ENCODE measurements at places on chromosomes 4 and X.

DNA sequence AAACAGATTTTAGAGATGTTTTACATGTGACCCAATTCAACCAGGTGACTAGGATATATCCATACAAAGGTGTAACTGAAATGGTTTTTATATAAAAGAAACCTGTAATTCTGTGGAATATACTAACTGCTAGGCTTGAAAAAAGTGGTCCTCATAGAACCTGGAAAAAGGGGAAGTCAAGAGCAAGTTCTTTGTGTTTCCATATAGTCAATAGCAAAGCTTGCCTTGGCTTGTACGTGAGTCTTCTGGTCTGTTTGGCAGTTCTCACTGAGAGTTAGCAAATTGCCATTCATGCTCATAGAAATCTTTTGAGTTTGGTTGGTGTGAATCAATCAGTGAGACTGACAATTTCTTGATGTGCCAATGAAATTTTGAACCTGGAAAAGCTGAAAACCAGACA lies 79.4 kb upstream of the SMIM10 start:
- no peak for DNase-seq

GRCh38 chrX:129875669-129876068 lies 30.3 kb upstream of the UTP14A start:
- no peak for DNase-seq

DNA sequence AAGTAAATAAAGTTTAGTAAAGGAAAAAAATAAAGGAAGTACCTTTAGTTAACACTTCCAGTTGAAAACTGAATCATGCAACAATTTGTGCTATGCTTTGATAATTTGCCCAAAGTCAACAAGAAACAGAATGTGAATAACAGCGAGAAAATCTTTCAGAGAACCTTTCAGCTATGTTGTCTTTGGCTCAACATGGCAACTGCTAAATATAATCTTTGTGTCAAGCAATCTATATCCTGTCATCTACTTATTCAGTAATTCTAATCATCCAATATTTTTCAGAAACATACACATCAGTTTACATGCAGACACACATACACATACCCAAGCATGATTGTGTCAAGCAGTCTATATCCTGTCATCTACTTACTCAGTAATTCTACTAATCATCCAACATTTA lies 136.0 kb upstream of the PABPC4L start:
- no peak for DNase-seq

DNA sequence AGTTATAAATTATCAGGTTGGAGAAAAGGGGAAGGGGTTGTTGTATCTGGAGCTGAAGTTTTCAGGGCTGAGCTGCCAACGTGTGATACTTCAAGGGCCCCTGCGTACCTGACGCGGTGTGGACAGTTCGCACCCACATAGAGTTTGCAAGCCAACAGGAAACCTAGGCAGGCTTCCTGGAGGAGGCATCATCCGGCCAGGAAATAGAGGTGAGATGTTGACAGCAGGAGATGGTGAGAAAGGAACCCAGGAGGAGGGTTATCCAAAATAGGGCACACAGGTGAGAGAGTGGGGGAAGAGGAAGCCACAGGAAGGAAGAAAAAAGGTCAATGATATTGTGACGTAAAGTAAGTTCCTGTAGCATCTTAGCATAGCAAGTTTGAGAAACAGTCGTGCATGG lies 127.2 kb downstream of the DHRSX start:
- no peak for DNase-seq

DNA sequence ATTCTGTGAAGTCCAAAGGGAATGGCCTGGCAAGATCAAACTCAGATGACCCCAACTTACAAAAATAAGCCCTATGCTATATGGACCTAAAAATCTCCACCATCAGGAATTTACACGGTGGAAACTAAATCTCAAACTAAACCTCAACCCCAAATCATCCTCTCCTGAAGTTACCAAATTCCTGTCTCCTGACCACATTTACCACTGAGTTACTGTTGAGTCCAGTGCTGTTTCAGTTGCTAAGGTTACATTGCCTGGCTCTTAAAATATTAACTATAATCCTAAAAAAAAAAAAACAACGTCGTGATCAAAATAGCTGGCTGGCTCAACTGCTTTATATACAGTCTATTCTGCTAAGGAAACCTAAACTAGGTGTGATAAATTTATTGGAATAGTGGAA lies 315.2 kb upstream of the SLIT2 start:
- DNase-seq: no peak

GRCh38 chrX:145821291-145821897 lies 3.8 kb downstream of the SLITRK2 start:
- peak; percentile 69 for DNase-seq

GRCh38 chrX:118718737-118719136 lies 8.7 kb upstream of the IL13RA1 start:
- no peak for DNase-seq

DNA sequence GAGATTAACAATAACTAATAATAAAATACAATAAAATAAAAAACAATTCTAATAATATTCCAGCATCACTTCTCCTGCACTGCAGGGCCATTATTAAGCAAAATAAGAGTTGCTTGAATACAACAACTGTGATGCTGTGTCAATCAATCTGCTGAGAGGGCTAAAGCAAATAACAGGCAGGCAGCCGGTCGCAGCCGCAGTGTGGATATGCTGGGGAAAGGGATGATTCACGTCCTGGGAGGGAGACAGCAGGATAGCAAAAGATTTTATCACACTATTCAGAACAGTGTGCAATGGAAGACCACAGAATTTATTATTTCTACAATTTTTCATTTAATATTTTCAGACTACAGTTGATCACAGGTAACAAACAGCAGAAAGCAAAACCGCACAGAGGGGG lies 76.5 kb upstream of the SMARCAD1 start:
- no peak for DNase-seq

DNA sequence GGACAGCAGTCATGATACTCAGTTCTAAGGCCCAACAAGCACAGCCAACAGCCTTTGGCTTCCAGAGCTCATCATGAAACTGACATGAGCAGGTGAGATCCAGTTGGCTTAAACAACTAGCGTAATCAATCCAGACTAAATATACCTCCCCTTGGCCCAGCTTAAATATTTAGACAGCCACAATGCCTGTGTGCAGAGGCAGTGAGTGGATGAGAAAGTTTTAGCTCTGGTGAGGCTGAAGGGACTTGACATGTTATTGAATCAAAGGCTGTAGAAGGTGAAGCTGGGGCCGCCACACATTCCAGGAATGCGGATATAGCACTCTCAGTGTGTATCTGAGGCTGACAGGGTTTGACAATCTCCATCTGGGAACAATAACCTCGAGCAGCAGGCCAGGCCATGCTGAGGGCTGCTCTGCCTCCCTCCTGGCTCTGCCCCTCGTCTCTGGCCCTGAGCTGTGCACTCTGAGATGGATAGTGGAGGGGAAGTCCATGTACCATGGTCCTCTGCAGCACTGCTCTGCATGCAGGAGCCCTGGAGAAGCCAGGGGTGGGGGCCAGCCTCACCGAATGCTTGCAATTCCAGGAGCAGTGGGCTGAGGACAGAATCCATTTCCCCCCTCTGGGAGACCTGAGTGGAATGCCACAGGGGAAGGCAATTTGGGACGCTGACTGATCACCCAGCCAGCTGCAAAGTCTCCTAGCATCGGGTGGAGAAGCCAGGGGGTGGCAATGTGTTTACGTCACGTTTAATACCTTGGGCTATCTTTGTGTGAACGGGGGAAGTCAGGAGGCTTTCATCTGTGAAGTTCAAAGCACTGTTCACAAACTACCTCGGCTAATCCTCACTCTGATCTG lies 37.3 kb upstream of the RASL11B start:
- DNase-seq: no peak

DNA sequence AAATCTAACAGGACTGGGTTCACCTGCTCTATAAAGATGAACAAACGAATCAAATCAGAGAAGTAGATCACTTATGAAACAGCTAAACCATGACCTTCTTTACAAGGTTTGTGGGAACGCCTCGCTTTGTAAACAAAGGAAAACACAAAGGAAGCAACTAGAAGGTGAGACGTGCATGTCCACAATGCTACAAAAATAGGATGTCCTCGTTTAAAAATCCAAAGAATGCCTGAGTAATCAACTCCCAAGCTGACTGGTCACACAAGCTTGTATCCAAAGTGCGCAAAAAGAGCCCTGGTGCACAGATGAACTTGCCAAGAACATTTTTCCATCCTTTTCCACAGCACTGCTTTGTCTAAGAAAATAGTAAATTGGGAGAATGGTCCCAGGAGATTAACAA lies 6.3 kb upstream of the SH3KBP1 start:
- no peak for DNase-seq

DNA sequence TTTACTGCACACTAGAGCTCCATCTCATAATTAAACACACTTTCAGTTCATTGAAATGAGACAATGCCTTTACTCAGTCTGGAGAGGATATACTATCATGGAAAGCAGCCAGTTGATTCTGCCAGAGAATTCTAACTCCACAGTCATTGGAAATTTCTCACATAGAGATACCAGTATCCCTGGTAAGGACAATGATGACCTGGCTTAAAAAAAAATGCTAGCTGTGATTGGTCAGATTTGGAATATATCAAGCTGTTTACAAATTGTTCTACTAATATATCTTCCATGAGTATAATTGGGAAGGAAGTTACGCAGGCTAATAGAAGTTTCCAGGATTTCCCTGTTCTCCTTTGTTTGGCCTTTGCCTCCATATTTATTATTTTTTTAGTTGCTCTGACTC lies 34.5 kb upstream of the TLL1 start:
- no peak for DNase-seq

DNA sequence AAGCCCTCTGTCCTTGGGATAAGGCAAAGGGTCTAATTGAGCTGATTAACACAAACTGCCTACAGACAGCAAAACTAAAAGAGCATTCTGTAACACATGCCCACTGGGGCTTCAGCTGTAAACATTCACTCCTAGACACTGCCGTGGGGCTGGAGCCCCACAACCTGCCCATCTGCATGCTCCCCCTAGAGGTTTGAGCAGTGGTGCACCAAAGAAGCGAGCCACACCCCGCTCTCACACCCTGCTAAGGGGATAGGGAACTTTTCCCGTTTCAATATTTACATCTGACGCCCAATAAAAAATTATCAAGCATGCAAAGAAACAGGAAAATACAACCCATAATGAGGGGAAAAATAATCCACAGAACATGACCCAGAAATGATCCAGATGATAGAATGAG lies 46.9 kb upstream of the HSD17B10 start:
- DNase-seq: no peak

DNA sequence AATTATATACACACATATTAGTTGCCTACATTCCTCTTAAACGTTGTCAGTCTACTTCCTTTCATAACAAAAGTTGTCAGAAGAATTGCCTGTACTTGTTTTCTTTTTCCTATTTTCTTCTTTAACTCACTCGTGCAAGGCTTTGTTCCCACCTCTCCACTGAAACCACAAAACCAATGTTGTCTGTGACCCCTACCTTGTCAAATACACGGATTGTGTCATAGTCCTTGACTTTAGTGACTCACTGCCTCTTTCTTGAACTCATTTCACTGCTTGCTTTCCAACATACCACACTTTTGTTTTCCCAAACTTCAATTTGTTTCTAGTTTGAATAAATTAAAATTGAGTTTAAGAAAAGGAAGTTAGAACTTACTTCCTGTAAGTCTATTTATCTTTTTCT lies 283.9 kb upstream of the AGA start:
- DNase-seq: no peak

DNA sequence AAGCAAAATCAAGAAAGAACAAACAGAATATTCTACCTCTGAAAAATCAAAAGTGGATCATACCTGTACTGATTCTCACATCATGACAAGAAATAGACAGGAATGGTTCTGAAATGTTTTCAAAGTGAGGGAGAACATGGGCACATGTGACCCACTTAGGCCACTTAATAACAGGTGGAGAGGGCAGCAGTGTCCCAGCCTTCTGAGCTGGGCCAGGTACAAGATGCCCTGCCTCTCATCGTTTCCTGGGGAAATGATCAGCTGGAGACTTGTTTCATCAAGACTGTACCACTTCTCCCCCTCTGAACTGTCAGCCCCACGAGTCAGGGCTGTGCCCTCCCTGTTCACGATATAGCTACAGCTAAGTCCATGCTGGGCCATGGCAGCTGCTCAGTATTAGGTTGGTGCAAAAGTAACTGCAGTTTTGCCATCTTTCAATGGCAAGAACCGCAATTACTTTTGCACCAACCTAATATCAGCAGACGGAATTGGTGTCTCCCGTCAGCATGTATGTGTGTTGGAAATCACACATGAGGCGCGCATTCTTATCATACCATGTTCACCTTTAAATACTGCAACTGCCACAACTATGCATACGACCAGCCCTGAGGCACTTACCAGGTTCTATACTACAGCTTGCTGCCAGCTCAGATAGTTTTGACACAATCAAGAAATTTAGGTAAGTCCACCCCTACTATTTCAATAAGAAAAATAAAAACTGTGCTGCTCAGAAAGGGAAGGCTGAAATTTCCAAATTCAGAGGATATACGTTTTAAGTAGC lies 71.4 kb downstream of the GATB start:
- no peak for DNase-seq

GRCh38 chr4:24657768-24658617 lies 73.6 kb upstream of the DHX15 start:
- DNase-seq: peak; percentile 72

DNA sequence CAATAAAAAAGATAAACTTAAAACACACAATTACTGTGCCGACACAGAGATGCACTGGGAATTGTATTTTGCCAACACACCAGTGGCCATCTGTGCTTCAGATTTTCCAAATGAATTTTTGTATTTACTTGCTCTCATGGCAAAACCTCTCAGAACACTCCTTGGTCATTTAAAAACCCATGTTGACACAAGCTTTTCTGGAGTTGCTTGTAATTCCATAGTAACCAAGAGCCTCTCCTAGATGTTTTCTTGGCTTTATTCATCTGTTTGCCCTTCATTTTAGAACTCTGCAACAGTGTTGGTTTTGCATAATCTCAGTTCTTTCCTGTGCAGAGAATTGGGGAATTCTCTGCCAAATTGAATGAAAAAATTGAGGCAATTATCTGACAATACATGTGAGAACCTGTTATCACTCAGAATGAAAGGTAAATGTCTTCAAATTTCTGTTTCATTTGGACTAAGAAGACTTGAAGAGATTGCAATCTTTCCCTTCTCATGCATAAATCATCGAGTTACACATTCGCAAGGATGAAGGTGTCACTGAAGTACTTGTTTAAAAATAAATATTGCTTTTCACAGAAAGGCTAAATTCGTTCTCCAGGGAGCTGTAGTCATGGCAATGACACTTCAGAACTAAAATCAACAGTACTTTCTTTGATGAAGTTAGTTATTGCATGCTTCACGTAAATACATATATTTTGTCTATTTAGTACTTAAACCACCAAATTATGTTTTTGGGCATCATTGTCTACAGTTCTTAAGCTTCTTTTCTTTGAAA lies 301.8 kb upstream of the CTSO start:
- no peak for DNase-seq

GRCh38 chr4:176469546-176469945 lies 149.8 kb downstream of the SPCS3 start:
- DNase-seq: no peak

- DNase-seq: no peak
Observed at GRCh38 chr4:90027565-90027964, 99.6 kb upstream of the CCSER1 start.

- DNase-seq: no peak
Observed at GRCh38 chrX:123476611-123477219, 256.1 kb downstream of the THOC2 start.

Measured in caudate nucleus (tissue), 63 donors.